ENCODE measurements at places on chromosomes 16 and 17.

DNA sequence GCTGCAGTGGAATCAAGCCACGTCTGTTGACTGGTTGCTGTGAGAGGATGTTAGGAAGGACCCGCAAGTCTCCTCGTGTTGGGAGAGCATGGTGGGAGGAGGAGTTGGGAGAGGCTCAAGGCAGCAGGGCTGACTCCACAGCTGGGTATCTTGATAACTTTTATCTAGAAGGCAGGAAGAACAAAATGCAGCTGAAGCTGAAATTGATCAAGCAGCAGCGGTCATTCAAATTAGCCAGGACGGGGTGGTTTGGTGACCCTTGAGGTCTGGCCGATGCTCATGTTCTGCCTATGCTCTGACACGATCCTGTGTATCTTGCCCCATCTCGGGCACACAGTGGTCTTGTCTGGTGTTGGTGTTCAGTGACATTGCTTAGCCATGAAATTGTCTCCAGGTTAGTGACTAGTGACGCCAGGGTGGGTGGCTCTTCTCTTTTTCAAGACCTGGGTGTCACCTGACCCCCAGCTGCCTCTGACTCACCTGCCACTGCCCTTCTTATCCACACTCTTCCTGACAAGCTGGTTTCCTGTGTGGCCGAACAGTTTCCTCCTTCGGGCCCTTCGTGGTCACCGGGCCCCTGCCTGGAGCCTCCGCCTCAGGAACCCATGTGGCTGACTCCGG, 19.1 kb downstream of the NPTX1 start:
- DNase-seq = no peak

DNA sequence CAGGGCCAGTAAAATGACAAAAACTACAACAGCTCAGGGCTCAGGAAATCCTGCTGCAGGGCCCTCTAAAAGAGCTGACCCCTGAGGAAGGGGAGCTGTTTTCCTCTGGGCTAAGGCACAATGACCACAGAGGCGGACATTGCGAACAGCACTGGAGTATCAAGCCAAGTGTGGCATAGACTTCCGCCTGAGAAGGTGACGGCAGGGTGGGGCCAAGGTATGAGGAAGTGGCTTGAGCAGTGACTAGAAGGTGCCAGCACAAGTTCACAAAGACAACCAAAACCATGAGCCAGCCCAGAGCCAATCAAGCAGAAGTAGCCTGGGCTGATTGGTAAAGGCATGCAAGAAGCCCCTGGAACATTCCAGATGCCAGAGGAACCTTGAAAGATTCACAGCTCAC, 13.9 kb downstream of the ERN2 start:
- DNase-seq = no peak

DNA sequence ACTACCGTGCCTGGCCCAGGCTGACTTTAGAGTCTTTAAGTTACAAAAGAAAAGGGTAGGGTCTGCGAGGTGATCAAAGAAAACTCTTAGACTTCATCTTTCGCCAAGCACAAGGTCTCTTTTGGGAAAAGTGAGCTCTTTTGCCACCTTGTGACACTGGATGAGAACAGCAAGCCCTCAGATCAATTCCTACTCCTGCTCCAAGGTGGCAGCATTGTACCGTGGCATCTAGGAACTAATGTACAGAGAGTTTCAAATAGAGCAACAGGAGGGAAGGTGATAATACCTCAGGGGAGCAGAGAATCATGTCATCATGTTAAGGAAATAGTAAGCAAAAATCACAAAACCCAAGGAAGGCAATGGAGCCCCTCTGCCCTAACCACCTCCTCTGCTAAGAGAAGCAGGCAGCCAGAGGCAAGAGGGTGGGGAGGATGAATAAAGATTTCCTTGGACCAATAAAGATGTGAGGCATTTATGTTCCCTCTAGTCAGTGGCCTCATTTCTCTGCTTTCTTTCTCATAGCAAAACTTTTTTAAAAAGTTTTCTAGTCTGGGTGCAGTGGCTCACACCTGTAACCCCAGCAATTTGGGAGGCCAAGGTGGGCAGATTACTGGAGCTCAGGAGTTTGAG, 2.1 kb upstream of the C17orf78 start:
- DNase-seq = peak; percentile 63

- DNase-seq = peak; percentile 94
Measured at GRCh38 chr17:45371414-45372324, 54.8 kb upstream of the MAP3K14 start.

- DNase-seq = no peak
Measured at GRCh38 chr17:2057760-2058585, 3.1 kb downstream of the HIC1 start.

DNA sequence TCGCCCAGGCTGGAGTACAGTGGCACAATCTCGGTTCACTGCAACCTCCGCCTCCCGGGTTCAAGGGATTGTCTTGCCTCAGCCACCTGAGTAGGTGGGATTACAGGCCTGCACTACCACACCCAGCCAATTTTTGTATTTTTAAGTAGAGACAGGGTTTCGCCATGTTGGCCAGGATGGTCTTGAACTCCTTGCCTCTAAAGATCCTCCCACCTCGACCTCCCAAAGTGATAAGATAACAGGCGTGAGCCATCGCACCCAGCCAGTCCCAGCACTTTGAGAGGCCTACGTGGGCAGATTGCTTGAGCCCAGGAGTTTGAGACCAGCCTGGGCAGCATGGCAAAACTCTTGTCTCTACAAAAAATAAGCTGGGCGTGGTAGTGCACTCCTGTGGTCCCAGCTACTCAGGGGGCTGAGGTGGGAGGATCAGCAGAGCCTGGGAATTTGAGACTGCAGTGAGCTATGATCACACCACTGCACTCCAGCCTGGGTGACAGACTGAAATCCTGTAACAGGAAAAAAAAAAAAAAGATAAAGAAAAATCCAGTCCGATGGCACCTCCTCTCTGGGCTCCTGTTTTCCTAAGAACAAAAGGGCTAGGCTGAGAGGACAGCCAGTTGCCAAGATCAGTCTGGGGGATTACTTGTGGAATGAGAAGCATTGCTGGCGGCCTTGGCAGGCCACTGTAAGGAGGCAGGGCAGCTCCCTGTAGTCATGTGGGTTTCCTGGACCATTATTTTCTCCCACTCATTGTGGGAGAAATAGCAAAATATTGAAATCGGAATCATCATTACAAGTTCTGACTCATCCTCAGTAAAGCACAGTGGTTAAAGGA, 3.0 kb upstream of the PIPOX start:
- peak; percentile 68 for DNase-seq

DNA sequence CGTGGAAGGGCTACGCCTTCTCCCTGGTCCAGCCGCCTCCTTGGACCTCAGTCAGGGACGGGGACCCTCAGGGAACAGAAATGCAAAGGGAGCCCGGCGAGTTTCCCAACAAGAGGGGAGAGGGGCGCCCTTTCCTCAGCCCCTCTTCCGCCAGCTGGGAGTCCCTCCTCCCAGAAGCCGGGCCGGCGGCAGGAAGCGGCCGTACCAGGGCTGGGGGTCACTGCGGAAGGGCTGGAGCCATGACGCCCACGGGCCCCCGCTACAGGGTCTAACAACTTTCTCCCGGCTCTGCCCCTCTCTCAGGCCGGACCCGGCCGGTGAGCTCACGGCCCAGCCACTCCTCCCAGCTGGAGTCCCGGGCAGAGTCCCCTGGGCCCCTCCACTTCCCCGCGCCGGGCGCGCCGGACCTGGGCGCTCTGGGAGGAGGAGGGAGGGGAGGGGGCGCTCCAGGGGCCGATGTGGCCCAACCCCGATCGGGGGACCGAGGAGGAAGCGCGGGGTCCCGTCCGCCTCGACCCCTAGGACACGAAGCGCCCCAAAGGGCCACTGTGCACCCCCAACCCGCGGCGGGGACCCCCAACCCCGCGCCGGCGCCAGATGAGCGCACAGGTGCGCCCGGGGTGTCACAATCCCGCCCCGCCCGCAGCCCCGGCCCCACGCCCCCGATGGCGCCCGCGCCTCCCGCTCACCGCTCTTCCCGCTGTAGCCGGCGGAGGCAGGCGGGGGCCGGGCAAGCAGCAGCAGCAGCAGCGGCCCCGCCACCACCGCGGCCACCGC, 578 bp downstream of the PGAP6 start:
- DNase-seq = no peak

DNA sequence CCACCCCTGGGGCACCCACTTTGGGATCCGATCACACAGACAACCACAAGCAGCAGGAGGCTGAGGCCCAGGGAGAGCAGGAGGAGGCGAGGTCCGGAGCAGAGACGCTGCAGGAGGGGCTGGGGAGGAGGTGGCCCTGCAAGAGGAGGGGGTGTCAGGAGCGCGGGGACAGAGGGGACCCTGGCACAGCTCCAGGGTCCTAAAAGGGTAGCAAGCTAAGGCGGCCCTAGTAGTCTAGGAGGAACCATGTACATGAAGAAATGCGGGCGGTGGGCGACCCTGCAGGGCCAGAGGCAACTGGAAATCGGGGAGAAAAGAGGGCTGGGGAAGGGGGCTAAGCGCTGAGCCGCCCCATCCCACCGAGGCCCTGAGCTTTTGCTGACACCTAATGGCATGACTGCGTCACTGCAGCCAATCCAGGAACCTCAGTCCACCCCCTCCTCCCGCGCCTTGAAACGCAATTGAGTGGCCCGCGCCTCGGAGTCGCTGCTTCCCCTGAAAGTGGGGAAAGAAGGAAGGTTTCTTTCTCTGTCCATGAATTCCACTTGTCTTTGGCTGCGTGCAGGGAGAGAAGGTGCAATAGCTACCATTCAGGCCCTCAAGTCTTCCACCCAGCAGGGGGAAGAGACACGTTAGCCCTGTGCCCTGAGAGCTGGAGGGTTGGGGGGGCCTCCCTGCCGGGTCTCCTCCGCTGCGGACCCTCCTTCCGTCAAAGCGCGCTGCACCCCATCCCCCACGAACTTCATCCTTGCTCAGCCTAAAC, 1.8 kb downstream of the ASGR1 start:
- peak; percentile 37 for DNase-seq

- DNase-seq = no peak
Measured at GRCh38 chr17:63474586-63475460, 2.0 kb upstream of the ACE start.

- no peak for DNase-seq
Measured at GRCh38 chr17:79041723-79042420, 17.9 kb downstream of the C1QTNF1 start.

- DNase-seq = peak; percentile 13
Measured at GRCh38 chr16:85553436-85554113, 59.5 kb upstream of the GSE1 start.

DNA sequence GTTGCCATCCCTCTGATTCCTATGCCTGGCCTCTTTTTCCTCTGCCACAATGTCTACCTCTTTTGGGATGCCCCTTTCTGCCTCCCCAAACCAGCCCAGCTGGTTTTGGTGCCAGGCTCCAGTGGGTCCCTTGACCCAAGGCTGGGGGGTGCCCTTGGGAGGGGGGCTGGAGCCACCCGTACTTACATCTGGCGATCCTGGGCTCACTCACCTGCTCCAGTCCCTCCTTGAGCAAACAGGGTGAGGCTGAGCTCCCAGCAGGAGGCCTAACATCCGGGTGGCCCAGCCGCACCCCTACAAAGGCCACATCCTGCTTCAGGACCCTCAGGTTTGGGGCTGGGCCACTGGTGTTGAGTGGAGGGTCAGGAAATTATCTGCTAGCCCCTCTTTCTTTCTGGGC, 1.2 kb downstream of the ERN2 start:
- no peak for DNase-seq

DNA sequence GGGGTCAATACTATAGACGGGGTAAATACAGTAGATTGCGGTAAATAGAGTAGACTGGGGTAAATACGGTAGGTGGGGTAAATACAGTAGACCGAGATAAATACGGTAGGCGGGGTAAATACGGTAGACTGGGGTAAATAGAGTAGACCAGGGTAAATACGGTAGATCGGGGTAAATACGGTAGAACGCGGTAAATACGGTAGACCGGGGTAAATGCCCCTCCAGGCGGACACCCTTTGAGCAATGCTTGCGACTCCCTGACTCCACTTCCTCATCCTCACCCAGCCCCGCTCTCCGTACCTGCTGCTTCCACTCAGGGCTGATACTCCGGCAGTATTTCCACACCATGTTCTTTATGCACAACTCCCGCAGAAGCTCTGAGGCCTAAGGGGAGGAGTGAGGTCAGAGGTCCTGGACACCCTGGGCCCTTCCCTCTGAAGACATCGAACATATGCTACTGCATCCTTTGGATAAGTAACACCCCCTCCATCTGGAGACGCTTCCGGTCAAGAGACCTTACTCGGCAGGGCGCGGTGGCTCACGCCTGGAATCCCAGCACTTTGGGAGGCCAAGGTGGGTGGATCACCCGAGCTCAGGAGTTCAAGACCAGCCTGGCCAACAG, 13.3 kb upstream of the CRK start:
- no peak for DNase-seq

All from fibroblast of skin of left quadriceps (primary cell).